Stimulated activated CD8-positive, alpha-beta memory T cell treated with anti-CD3 and anti-CD28 coated beads, Interleukin-4, amount 100 ng/mL, for 24 hours (primary cell): ENCODE measurements at places on chromosomes 7 and 10.

DNA sequence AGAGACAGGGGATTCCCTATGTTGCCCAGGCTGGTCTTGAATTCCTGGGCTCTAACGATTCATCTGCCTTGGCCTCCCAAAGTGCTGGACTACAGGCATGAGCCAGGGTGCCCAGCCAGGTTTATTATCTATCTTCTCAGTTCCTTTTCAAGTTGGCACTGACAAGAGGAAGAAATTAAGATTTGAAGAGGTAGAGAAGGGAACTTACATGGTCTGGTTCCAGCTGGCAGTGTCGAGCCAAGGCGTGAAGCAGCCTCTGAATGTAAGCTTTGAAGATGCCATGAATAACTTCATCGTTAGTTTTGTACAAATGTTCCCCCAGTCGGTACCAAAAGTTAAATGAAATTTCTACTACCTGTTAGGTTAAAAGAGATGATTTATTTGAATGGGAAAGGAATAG, 57.7 kb downstream of the TNPO3 start:
- no peak for DNase-seq

DNA sequence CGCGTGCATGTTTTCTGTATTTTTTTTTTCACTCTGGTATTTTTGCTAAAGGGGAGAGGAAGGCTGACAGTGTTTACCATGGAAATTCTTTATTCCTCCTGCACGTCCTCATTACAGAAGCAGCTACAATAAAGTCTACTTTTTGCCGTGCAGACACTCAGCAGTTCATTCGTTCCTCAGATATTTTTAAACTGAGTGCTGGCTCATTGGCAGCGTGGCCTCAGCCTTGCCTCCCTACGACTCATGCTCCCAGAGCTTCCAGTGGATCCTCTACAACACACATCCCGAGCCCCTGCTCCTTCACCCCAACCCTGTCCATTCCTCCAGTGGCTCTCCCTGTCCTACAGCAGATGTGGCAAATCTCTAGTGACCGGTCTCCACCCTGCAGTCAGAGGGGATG, 239.2 kb upstream of the ZMIZ1 start:
- no peak for DNase-seq

DNA sequence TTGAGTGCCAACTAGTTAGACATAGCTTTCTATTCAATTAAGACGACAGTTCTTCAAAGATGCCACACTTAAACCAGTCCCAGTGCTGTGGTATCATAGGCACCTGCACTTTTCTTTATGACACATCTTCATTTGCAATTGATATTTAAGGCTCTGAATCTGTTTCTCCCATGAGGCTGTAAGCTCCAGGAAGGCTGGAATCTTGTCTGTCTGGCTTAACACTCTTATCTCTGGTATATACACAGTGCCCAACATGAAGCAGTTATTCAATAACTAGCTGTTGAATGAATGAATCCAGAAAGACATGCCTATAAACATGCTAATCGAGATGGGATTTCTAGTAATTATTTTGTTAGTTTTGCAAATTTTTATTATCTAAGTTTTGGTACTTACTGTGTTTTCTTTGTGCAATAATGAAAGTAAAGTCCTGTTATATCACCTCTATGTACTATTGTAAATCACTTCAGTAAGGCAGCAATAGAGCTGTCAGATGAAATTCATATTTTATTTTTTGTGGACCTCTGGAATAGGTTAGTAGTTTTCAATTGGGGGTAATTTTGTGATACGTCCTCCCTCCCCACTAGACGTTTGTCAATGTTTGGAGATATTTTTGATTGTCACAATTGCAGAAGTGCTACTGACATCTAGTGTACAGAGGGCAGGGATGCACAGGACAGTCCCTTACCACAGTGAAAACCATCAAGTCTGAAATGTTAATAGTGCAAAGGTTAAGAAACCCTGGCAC, 51.3 kb upstream of the STEAP4 start:
- no peak for DNase-seq

DNA sequence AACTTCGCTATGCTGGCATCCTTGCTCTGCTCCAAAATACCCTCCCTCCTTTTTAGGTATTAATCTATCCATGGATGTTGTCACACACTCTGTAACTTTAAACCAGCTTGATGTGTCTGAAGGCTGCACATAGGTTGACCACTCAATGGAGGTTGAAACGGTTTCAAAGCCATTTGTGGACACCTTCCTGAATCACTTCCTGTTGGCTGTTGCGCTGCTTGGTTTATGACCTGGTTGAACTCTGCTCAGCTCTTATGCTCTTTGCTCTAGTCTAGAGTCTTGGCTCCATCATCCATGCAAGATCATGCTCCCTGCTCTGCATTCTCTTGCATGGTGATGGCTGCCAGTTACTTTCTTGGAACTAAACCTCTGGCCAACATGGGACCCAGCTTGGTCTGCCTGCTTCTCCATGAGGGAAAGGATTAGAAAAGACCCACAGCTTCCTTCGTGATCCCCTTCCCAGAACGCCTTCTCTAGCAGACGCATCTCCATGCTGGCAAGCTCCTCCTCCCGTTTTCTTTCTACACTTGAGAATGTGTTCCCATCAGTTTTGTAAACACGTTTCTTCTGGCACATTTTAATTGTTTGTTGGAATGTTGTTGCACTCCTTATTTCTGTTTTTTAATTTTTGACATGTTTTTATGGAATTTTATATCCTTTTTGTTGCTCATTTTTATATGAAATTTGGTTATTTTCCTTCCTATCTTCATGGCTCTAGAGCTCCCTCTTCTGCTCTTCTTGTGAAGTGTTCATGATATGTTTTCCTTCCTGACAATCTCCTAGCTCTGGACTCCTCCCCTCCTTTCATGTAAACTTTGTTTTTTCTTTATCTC, 149.8 kb downstream of the XPNPEP1 start:
- no peak for DNase-seq

GRCh38 chr7:22214000-22214399, 143.0 kb downstream of the RAPGEF5 start:
- no peak for DNase-seq

- DNase-seq, result no peak
Measured at GRCh38 chr10:119350502-119351097, 143.2 kb downstream of the GRK5 start.

- peak; percentile 7 for DNase-seq
Measured at GRCh38 chr7:135335628-135336139, 102.0 kb downstream of the STRA8 start.

DNA sequence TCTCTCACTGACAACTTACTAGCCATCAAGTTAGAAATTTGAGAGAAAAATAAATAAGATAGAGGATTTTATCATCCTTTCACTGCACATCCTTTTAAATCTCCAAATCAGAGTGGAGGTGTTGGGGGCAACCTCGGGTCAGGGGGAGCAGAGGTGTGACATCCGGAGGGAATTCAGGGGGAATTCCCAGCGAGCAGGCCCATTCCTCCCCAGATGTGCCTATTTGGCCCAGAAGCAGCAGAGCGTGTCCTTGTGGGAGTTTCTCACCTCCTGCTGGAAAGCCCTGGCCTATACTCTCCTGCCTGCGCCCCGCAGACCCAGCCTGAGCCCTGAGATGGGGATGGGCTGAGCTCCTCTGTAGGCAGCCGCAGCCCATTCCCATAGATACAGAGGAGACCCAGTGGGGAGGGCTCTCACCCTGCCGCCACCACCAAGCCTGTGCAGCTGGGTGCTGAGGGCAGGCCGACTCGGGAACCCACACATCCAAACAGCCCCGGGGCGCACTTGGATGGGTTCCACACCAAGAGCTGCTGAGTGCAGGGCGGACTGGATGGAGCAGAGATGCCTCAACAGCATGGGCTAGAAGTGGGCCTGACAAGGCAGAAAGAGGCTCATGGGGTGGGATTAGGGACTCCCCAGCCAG, 124.5 kb downstream of the CXCL12 start:
- no peak for DNase-seq

- no peak for DNase-seq
Measured at GRCh38 chr10:16856092-16856491, 38.9 kb upstream of the RSU1 start.

- DNase-seq, result no peak
Measured at GRCh38 chr7:66379542-66380160, 174.5 kb downstream of the TPST1 start.

DNA sequence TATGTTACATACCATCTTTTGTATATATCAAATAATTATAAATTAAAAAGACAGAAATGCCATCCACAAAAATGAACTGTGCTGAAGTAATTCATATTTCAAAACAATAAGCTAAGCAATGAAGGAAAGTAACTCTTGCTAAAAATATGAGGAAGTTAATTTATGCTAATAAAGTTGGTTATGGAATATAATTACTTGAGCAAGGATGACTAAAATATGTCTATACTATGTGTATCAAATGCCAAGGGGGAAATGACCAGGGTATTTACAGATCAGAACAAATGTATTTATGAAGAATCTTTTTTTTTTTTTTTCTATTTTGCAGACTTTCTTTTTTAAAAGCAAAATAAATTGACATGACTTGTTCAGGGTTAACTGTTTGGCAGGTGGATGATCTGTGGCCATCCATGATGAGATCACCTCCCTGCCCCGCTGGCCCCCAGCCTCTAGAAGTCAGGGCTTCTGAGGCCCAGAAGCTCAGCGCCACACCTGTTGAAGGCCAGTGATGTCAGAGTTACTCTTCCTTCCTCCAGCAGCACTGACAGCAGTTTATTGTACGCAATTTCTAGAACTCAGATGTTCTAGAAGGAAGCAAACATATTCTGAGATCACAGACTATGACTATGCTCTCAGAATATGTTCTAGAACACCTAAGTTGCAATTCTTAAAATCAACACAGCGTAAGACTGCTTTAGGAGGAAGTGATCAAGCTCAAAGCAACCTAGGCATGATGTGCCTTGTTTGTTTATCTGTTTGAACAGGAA, 196.1 kb upstream of the KLF14 start:
- no peak for DNase-seq

DNA sequence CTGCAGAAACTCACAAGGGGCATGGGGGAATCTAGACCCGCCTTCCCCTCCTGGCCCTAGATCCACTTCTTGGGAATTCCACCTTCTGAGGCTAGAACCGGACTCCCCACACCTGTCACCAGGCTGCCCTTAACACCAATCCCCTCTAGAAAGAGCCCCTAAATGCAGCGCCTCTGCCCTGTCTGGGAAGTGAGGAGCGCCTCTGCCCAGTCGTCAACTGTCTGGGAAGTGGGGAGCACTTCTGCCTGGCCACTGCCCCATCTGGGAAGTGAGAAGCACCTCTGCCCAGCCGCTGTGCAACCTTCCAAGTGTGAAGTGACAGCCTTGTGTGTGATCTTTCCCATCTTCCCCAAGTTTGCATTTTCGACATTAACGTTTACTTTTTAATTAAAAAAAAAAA, 8.8 kb downstream of the RCC1L start:
- no peak for DNase-seq

DNA sequence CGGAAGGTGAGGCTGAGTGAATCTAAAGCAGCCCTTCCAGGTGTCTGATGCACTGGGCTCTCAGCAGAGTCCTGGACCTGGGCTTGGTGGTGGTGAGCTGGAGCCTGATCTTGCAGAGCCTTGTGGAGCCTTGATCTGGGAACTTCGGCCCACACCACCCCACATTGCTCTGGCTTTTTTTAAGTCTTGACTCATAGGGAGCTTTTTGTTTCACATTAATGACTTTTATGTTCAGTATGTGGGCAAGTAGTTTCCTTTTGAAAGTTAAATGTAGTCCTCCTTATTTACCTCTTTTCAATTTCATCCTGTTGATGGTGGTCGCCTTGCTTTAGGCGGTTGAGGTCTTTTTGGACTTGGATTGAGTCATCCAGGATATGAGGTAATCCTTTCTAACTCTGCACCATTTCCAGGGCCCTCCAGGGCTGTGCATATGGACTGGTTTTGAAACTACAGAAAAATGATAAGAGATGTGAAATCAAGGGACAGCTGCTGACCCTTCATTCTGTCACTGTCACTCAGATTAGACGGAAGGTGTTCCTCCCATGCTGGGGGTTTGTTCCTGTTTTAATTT, 2.9 kb upstream of the NRAP start:
- no peak for DNase-seq

DNA sequence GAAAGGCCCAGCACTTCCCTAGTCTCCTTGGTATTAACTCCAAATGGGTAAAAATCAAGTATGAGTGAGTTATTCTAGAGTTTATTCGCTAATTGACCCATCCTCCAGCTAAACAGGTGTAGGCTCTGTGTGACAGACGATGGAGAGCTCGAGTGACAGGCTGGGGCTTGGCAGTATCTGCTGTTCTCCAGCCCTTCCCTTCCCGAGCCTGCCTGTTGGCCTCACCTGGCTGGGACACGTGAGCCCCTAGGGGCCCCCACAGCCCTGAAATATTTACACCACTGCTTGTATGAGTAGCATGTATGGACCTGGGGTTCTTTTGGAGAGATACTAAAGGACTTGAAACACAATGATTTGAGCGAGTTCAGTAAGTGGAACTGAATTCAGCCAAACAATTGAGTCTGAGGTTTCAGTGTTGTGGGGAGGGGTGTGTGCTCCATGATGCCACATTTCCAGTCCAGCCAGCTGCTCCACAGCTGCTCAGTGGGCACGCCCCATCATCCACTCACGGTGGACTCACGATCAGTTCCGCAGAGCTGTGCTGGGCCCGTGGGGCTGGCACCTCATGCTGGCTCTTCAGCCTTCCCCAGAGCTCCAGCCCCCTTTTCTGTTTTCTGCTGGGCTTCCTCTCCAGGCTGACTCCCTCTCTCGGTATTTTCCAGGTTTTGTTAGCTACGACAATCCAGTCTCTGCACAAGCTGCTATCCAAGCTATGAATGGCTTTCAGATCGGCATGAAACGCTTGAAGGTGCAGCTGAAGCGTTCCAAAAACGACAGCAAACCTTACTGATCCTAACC, 283.0 kb downstream of the USP6NL start:
- DNase-seq, result no peak

GRCh38 chr10:133309720-133310398, 1.1 kb downstream of the ZNF511 start:
- no peak for DNase-seq

GRCh38 chr7:84701524-84702306, 485.1 kb downstream of the SEMA3D start:
- DNase-seq, result no peak

DNA sequence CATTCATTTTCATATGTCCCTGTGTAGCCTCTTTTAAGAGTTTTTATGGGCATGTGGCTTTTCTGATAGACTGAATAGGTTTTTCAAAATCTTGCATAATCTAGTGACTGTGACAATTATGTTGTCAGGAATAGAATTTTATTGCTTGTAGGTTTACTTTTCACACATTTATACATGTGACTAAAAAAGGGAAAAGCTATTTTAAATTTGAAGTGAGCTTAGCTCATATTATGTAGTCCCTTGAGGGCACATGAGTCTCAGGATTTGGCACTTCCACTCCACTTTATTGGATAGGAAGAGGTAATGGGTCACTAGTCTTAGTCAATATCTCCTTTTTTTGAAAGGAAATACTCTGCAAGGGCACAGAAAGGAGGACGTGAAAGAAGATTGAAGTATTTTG, 247.3 kb downstream of the SUGCT start:
- no peak for DNase-seq

- DNase-seq, result no peak
Measured at GRCh38 chr10:95422233-95422632, 131.4 kb upstream of the PDLIM1 start.
